Fibroblast of pulmonary artery (primary cell): ENCODE measurements at places on chromosomes 11 and 22.

DNA sequence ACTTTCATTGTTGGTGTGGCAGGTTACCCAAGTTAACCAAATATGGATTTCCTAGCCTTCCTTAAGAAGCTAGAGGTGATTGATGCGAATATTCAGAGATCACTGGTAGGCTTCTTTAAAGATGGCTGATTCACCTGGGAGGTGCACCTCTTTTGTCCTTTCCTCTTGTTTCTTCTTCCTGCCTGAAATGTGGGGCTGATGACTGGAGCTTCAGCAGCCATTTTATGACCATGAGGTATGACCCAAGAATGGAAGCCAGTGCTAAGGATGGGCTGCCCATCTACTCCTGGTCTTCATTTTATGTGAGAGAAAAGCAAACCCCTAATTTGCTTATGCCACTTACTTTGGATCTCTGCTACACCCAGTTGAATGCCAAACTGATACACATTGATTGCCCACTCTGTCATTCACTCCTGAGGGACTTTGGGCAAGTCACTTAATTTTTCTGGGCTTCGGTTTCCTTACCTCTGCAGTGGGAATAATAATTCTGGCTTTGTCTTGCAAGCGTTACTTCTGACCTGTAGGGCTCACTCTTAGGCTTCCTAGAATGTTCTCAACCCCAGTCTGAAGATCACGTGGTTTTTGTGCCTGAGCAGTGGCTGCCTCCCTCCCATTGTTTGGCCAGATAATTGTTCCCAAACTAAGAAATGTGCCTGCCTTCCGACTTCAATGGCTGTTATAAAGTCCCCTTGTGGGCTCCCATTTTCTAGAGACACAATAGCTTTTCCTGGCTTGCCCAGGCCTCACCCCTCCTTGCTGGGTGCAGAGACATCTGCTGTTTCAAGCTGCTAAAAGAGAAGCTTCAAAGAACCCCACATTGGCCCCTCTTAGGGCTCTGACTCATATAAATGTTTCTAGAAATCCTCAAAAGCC, 243.1 kb downstream of the ST3GAL4 start:
- no peak for DNase-seq

- no peak for DNase-seq
These were observed 353.2 kb downstream of the CADM1 start for GRCh38 chr11:115151010-115151409.

DNA sequence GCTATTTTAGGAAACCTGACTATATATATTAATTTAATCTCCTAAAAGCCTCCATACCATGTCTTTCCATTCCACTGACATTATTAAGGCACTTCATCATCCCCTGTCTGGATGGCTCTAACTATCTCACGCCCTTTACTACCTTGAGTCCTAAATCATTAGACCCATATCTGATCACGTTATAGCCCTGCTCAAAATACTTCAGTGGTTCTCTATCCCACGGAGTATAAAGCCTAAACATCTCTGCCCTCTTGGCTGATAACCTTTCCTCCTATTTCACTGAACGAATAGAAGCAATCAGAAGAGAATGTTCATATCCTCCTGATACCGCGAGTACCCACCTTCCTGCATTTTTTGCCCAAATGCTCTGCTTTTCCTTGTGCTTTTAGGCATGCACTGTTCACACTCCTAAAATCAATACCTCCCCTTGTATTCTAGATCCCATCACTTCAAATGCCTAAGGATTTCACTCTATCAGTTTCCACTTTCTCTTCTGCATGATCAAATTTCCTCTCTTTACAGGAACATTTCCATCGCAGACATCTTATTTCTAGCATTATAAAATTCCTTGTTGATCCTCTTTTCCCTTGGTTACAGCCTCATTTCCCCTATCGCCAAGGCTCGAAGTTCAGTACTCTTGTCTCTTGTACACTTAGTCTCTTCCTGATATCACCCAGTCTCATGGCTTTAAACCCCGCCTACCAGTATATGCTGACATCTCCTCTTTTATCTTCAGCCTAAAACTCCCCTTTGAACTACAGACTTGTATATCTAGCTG, 45.0 kb upstream of the BIRC3 start:
- DNase-seq: no peak

DNA sequence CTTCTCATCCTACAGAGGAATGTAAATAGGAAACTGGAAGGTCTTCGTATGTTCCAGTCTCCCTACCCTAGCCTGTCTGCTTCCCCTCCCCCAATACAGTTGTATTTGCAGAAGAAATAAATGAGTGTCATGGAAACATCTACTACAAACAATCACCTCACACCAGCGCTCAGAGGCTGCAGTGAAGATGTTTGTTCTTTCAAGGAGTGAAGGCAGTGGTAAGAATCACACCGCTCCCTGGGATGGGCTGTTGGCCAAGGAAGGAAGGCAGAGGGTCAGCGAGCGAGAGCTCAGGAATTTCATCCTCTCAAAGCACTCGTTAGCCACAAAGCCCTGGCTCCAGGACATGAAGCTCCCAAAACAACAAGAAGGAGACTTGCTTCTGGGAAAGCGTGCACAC, 1.1 kb upstream of the IGSF9B start:
- no peak for DNase-seq

DNA sequence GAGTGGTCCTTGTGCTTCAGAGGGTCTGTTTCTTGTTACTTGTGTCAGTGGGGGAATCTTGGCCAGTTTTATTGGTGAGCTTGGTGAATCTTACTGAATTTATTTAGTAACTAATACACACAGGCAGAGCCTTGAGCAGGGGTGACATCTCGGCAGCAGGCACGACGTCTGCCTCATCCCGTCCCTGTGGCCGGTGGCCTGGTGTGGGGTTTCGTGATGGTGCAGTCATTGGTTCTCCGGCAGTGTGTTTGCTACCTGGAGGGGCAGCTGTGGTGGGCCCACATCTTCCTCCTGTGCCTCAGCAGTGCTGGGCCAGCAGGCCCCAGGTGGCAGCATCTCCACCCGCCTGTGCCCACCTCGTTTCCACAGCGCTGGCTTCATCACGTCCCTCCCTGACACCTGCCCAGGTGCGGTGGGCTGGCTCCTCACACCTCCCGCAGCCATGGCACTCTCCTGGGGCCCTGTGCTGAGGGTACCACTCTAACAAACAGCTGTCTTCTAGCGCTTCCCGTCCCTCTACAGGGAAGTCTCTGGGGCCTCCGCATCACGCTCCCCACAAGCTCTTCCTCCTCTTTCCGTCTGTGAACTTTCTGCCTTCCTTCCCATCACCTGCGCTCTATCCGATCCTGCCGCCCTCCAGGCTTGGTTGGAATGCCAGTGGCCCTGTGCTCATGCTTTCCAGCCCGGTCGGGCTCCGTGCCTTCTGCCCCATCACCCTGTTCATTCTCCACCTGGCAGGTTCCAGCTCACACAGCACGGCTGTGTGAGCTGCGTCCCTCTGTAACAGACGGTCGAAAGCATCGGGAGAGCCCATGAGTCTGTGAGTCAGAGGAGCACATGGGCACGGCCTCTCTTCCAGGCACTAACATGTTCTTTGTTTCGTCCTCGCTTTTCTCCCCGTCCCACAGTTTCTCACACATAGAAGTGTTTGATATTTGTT, 203.4 kb downstream of the TBC1D22A start:
- no peak for DNase-seq

- DNase-seq: peak; percentile 58
These were observed 59.6 kb upstream of the PAX6 start for GRCh38 chr11:31870609-31871309.

DNA sequence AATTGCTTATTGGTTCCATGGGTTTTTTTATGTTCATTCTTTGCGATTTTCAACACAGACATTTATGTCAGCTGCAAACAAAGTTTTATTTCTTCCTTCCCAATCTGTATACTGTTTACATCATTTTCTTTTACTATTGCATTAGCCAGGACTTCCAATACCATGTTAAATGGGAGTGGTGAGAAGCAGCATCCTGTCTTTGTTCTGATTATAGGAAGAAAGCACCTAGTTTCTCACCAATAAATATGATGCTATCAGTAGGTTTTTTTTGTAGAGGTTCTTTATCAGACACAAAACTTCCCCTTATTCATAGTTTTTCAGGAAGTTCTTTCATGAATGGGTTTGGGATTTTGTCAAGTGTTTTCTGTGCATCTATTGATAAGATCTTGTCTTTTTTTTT, 28.0 kb upstream of the OR8B8 start:
- no peak for DNase-seq

- no peak for DNase-seq
These were observed 184.3 kb downstream of the IGLL1 start for GRCh38 chr22:23395530-23396361.

GRCh38 chr22:27412866-27413445, 388.6 kb downstream of the MN1 start:
- no peak for DNase-seq

DNA sequence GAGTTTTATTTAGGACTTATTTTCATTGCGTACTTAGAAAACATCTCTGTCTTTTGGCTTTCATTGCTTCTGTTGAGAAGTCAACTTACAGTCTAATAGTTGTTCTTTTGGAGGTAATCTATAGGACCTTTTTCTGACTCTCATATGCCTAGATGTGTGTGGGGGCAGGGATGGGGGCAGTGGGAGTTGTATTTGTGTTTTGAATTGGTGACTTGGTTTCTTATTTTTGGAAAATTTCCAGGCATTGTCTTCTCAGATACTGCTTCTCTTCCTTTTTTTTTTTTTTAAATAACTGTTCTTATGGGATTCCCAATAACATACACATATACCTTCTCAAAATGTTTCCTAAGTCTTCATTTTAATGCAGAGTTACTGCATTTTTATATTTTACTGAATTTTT, 58.0 kb downstream of the FAR1 start:
- no peak for DNase-seq

- no peak for DNase-seq
These were observed 85.1 kb downstream of the BARX2 start for GRCh38 chr11:129460714-129461113.

- DNase-seq: no peak
These were observed 170.0 kb upstream of the PDGFD start for GRCh38 chr11:104333977-104334376.

GRCh38 chr11:17853280-17853679, 118.7 kb downstream of the KCNC1 start:
- no peak for DNase-seq

- DNase-seq: no peak
These were observed 5.9 kb downstream of the IGSF9B start for GRCh38 chr11:133950874-133951326.

DNA sequence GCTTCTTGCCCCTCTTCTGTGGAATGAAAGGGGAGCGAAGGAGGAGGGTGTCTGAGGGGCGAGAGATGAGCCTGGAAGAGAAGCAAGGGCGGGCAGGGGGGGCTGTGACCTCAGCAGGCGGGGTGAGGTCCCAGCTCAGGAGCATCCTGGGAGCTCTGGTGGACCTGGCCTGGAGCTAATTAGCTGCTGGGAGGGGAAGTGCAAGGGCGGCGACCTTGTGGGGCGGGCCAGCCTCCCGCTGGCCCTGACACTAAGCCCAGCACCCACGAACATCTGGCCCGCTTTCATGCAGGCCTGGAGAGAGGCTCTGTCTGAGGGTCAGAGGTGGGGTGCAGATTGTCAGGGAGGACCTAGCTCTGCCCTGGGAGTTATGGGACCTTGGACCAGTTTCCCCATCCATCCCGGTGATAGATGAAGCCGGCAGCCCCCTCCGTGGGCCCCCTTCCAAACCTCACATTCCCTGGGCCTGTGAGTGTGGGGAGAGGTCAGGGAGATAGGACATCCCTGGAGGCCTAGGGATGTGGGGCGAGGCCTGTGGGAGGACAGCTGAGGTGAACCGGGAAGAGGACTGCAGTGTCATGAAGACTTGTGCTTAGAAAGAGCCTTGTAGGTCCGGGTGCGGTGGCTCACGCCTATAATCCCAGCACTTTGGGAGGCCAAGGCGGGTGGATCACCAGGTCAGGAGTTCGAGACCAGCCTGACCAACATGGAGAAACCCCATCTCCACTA, 28.5 kb upstream of the CD82 start:
- DNase-seq: no peak

GRCh38 chr22:36144886-36145541, 15.5 kb downstream of the APOL3 start:
- DNase-seq: peak; percentile 88

DNA sequence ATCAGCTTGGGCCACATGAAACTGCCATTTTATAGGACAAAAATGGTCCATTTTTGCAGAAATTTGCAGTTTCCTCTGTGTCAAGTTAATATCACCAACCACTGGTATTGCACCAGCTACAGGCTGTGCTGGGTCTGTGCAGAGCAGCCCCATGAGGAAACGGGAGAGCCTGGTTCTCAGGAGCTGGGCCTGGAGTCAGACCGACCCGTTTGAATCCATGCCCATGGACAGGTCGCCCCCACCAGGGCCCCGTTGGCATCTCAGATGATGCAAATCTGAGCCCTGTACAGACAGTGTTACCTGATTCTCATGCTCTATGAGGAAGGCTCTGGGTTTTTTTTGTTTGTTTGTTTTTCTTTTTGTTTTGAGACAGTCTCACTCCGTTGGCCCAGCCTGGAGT, 9.8 kb upstream of the SEC14L6 start:
- no peak for DNase-seq

GRCh38 chr11:25566298-25567200, 765.4 kb upstream of the ANO3 start:
- DNase-seq: peak; percentile 29

- DNase-seq: no peak
These were observed 275.2 kb upstream of the SORL1-AS1 start for GRCh38 chr11:121727942-121728341.

DNA sequence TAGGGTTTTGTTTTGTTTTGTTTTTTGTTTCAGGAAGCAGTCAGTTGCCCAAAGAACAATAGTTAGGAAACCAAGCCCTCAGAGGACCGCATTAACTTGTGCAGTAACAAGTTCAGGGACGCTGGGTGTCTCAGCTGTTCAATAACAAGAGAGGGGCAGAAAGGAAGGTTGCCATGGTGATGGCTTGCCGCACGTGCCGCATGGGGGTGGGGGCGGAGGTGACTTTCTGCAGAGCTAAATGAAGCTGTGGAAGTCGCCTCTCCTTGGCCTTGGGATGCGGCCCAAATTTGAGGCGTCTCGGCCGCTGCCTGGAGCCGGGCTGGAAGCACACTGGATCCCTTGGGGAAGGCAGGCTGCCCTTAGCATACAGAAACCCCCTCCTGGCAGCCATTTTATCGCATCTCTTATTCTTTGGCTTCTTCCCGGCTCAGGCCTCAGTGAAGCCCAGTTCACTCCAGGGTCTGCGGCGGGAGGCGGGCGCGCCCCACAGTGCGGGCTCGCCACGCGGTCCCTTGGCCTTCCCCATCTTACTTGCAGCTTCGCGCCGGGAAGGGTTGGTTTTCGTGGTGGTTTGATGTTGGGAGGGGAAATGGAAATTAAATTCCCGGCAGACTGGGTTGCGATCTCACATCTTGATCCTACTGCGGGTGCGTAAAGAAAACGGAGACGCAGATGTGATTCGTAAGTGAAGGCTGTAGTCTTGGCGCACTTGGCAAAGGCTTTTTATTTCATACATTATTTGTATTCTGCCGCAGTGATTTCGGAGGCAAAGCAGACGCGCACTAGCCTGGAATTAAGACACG, 94.3 kb downstream of the SLC17A6 start:
- DNase-seq: peak; percentile 88
